Astrocyte of the hippocampus (primary cell): ENCODE measurements at places on chromosomes 3 and 15.

GRCh38 chr15:70269991-70270751, 172.5 kb upstream of the TLE3 start:
- DNase-seq, result peak; percentile 44

DNA sequence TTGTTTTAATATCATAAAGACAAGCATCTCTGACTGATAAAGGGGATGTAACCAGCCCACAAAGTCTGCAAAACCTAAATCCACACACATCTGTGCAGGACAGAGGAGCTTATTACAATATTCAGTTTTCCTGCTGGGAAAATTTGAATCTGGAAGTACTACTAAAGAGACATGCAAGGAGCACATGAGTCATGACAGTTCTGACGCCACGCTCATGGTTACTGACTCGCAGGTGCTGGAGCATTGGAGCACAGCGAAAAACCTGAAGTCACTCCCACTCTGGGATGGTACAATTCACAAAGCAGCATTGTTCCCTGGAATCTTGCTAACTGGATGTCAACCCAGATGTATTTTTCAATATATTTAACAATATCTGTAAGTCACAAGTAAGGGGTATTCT, 7.6 kb upstream of the ISL2 start:
- DNase-seq, result no peak

DNA sequence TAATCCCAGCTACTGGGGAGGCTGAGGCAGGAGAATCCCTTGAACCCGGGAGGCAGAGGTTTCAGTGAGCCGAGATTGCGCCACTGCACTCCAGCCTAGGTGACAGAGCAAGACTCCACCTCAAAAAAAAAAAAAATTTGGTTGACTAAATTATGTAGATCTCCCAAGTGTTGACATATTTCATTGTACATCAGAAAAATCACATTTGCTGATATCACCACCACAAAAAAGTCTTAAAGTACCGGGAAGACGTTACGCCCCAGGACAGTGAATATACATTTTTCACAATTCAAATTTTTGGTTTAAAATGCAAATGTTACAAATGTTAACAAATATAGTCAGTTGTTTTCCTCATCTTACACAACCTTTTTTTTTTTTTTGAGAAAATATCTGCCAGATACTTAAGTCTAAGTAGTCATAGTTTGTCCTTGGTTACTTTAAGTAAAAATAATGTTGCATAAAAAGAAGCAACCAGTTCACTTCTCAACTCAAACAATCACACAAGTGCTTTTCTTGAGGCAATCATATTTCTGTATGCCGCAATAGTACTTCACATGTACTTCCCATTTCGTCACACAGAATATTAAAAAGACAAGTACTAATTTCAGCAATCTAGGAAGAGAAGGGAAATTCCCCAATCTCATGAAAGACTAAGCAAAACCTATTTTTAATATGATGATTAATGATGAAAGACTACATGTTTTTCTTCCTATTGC, 41.0 kb upstream of the TCF12 start:
- DNase-seq, result no peak

DNA sequence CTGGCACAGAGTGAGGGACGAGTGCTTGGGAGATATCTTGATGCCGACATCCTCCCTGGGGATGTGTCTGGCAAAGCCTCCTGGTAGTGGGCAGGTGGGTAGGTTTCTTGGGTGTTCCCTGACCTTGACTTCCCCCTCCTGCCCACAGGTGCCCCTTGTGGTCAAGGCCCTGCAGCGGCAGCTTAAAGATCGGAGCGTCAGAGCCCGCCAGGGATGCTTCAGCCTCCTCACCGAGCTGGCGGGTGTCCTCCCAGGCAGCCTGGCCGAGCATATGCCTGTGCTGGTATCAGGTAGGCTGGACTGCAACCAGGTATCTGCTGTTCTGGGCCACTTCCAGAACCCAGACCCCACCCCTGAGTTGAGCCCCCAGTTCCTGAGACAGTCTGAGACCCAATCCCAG, 19.2 kb downstream of the CAND2 start:
- DNase-seq, result no peak

- DNase-seq, result no peak
Observed at GRCh38 chr3:11384074-11384473, 111.9 kb downstream of the ATG7 start.

DNA sequence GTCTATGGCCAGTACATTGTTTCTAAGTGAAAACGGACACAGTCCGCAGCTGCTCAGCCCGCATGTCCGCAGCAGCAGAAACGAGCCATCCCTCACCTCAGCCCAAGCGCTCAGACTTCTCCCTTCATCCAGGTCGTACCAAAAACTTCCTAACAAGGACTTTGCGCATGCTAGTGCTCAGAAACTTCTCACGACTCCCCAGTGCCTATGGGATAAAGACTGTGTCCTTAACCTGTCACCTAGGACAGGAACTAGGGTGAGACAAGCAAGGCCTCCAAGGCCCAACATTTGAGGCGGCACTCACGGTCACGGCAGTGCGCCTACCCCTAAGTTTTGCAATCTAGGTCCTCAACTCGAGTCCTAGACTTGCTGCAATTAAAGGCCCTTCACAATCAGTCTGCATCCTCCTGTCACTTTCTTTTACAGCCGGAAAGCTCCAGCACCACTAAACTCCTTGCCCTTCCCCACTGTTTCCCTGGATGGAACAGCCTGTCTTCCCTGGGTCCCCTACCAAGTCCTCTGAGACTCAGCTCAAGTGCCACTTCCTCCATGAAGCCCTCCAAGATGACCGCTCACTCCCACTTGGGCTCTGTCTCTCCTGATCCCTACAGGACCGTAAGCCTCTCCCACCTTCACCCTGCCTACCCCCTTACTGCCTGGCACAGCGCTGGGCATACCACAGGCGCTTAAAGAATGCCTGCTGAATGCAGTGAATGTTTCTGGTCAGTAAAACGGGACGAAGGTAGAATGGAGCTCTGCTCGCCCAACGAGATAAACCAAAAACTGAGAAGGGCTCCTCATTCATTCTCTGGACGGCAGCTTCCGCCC, 1.2 kb downstream of the CLN6 start:
- peak; percentile 34 for DNase-seq

DNA sequence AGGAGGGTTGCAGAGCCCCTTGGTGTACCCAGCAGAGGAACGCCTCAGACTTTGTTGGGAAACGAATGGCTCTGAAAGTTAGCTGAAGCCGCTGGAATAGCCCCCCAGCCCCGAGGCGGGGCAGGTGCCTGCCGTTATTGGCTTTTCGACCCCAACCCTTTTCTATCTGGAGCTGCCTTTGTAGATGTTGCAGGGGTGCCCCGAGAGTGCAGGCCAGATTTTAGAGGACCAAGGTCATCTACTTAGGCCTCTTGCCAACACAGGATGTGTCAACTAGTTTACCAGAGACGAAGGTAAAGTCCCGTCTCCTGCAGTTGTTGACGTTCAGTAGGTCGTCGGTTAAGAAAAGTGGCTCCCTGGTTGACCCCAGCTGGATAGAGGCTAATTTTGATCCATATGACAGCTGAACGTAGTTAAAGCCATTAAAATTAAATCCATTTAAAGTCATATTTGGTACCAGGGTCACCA, 579 bp upstream of the UBE3A start:
- DNase-seq, result no peak

GRCh38 chr15:67188551-67189218, 65.8 kb downstream of the AAGAB start:
- DNase-seq, result peak; percentile 23

DNA sequence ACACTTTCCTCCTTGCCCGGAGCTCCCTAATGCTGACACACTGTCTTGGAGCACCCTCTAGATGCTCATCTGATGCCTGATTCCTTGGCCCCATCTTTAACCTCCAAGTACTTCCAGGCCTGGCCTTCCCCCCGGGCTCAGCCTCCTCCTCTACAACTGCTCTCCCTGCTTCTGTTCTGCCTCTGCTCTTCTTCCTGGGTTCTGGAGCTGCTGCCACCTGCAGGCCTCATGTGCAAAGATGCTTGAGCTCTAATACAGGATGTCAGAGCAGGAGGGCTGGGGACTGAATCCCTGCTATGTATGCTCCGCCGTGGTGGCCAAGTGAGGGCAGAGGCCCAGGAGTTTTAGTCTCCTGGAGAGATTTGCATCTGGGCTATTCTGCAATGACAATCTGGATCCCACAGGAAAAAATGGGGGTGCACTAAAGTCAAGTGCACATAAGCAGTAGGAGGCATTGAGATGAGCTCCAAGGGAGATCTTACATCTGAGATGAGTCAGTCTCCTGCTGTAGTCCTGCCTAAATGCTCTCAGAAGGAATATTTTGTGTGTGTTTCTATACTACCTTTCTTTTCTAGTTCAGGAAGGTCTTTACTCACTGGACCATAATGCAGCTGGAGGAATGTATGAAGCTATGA, 296.3 kb downstream of the UACA start:
- DNase-seq, result peak; percentile 80
